Cardiac muscle cell (in vitro differentiated cells and primary cell): ENCODE measurements at places on chromosomes 7 and 10. TPM values are rescaled to one million over a fixed set of nuclear protein-coding genes. Genes with fewer than 3 reads are reported as not detected.

DNA sequence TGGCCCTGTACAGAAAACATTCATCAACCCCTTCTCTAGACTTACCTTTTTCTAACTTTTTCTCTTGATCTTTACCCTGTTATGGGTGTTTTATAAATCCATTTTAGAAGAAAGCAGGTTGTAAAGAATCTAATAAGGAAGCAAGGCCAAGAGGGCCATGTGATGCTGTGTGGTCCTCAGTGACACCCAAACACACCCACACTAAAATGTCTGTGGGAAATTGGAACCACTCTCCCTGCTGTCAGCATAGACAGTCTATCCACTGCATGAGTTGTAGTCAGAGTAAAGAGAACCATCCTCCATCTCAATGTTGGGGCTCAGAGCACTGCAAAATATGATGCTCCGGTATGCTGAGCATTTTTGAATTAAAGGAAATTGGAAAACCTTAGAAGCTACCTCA lies 235.5 kb downstream of the SKIDA1 start:
- no peak overlapping the region for H3K4me3 ChIP-seq
- no peak for DNase-seq
- H3K27ac ChIP-seq = peak overlapping the region; percentile 24
- H3K27me3 ChIP-seq = no peaks in the 10 kb centered on the region

DNA sequence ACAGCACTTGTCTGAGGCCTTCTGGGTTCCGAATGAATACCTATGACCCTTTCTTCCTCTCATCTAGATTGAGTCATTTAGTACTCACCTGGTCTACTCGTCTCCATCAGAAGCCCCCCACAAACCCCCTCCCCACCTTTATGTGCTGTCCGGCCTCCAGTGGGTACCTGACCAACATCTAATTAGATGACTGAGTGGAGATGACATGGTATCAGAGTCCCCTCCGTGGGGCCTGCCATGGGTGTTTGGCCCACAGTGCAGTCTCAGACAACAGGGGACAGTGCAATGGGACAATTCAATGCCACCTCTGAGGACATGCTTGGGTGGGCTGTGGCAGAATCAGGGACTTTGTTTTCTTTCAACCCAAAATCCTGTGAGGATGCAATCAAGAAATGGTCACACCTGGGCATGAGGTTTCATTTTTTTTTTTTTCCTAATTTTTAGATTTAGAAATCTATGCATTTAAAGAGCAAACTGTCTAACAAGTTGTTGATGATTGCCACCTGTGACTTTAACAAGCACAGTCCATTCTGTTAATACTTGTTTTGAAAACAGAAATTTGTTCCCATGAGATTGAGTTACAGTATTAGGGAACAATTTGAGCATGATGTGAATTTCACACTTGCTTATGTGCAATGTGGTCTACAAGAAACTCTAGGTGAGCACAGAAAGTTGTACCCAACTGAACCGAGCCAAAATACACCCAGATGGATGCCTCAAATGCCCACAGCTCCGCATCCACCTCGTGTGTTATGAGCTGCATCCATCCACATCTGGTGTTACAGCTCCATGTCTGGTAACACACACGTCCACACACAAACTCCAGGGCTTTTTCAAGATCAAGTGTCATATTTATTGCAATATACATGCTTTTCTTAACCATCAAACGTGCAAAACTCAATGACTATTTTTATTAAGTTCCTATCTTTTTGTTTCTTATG lies 27.5 kb downstream of the GPRIN2 start:
- no peaks in the 10 kb centered on the region for H3K36me3 ChIP-seq
- no peak overlapping the region for H3K4me3 ChIP-seq
- DNase-seq = no peak
- H3K4me1 ChIP-seq = no peaks in the 10 kb centered on the region
- no peaks in the 10 kb centered on the region for H3K27me3 ChIP-seq
- H3K27ac ChIP-seq = no peak overlapping the region

- no peaks in the 10 kb centered on the region for H3K4me1 ChIP-seq
- DNase-seq = no peak
- no peaks in the 10 kb centered on the region for H3K27me3 ChIP-seq
- no peak overlapping the region for H3K27ac ChIP-seq
- no peak overlapping the region for H3K4me3 ChIP-seq
- no peaks in the 10 kb centered on the region for H3K36me3 ChIP-seq
Observed at GRCh38 chr7:51593628-51594027, 277.0 kb upstream of the COBL start.

SPDYE8 gene
- not detected in 2 replicates for total RNA-seq

CHRM2 gene
- total RNA-seq = 75.3 and 79.8 TPM in 2 replicates
